ENCODE measurements at places on chromosomes 5 and 9. TPM values are rescaled to one million over a fixed set of nuclear protein-coding genes. Genes with fewer than 3 reads are reported as not detected.

- H3K27ac ChIP-seq, result no peak overlapping the region
- H3K27me3 ChIP-seq, result no peaks in the 10 kb centered on the region
- H3K36me3 ChIP-seq, result no peaks in the 10 kb centered on the region
- no peak for DNase-seq
These were observed 45.5 kb upstream of the ALDH1A1 start for GRCh38 chr9:72998363-72998762.

GRCh38 chr5:59596586-59597350 lies 296.8 kb downstream of the PDE4D start:
- H3K36me3 ChIP-seq, result no peaks in the 10 kb centered on the region
- no peaks in the 10 kb centered on the region for H3K27me3 ChIP-seq
- H3K4me1 ChIP-seq, result no peaks in the 10 kb centered on the region
- no peak overlapping the region for H3K4me3 ChIP-seq

- peak; percentile 53 for DNase-seq
- H3K4me3 ChIP-seq, result peak overlapping the region; percentile 75
- peaks cover 4% of the 10 kb centered on the region for H3K4me1 ChIP-seq
- H3K27ac ChIP-seq, result peak overlapping the region; percentile 57
- no peaks in the 10 kb centered on the region for H3K27me3 ChIP-seq
These were observed 1.4 kb downstream of the NRG2 start for GRCh38 chr5:140041492-140042392.

DNA sequence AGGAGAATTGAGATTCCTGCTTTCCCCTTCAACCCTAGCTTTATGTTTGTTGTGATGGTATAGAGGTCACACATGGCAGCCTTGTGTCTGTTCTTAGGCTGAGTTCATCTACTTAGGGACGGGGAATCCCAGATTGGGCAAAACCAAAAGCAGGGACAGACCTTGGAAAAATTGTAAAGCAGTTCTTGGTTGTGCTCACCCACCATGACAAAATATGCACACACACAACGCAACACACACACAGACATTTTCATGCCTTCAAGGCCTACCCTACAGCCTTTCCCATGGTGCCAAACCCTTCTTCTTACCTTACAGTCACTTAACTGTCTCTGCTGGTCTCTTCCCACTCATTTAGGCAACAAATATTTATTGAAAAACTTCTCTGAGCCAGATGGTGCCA lies 14.8 kb downstream of the PCDHGC5 start:
- peaks cover 4% of the 10 kb centered on the region for H3K4me1 ChIP-seq
- no peak overlapping the region for H3K27ac ChIP-seq
- no peak for DNase-seq
- H3K27me3 ChIP-seq, result no peaks in the 10 kb centered on the region
- no peak overlapping the region for H3K4me3 ChIP-seq

The HAND1 gene
- not detected for total RNA-seq
